Astrocyte of the spinal cord (primary cell): ENCODE measurements at places on chromosomes 2 and 18.

DNA sequence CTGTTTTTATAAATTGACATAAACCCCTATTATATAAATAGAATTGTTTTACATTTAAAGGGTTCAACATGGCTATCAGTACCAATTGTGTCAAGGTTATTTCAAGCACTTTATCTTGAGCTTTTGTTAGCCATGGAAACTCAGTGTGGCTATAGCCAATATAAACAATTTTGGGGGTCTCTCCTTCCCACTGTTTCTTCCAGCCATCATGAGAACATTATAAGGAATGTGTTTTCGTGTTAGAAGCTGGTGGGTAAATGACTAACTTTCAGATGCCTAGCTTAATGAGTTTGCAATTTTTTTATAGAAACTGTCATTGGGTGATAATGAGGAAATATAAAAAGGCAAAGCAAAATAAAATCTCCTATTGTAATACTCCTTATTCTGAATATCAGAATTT lies 153.5 kb upstream of the FOSL2 start:
- DNase-seq, result no peak

DNA sequence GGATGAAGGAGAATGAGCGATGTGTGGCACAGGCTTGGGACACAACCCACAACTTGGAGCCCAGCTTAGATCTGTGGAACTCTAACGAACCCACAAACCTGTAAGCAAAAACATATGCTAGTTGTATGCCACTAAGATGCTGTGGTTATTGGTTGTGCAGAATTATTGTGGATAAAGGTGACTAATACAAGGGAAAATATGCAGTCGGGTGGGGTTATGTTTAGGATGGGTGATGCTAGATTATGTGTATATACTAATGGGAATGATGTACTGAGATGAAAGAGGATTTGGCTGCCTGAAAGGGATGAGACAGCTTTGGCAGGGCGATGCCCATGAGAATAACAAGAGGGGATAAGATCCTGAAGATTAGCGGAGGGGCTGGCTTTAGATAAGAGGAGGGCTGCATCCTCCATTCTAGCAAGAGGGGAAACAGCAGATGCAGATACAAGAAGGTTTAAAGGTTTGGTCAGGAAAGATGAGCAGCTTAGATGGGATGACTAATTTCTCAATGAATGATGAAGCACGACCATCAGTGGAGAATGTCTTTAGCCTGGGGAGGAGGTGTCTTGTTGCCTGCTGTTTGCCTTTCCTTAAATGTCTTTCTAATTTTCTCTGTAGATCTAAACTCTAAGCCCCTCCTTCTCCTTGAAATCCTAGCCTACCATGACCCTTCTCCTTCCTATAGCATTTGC lies 49.6 kb downstream of the GALNT14 start:
- DNase-seq, result no peak

- peak; percentile 98 for DNase-seq
These were observed 257.7 kb downstream of the PTGR3 start for GRCh38 chr18:74951165-74951760.

DNA sequence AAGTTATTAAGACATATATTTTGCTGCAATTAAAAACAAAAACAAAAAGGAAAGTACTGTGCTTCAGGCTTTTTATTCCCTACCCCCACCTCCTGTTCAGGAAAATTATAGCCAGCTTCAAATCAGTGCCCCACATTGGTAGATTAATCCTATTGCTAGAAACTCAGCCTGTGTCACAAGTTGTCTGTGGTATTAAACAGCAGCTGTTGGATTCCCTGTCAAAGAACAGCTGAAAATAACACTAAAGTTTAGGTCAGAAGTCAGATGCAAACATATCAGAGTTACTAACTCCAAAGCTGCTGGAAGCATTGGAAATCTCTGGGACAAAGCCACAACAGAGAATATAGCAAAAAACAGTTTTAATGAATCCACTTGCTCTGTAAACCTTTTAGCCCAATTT lies 818 bp upstream of the CCDC141 start:
- DNase-seq, result no peak

- no peak for DNase-seq
These were observed 147.9 kb downstream of the LNPK start for GRCh38 chr2:175854129-175854528.

DNA sequence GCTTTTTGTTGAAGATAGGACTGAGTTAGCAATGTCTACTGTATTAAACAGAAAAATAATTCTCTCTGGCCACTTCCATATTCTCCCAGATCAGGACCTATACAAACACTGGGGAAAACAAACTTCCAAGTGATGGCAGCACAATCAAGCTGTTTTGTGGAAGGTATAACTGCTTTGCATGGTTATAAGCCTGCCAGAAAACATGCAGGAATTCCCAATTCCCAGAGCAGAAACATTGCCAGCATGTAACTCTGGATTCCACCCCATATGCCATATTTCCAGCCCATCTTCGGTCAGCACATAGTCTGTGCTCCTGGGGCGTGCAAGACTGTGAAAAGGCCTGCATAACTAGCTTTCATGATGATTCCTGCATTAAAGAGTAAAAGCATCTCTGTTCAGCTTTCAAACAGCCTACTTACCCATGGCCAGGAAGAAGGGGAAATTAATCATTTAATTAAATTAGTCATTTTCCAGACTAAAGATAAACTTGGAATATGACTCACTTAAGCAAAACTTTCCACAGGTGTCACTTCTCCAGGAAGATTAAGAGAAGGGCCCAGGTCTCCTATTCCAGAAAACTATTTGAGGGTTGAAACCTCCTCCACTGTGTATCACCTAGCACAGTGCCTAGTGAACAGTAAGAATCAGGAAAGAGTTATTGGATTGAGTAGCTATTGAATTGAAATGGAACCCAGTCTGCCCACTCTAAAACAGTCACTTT lies 280.5 kb downstream of the NRXN1 start:
- no peak for DNase-seq

DNA sequence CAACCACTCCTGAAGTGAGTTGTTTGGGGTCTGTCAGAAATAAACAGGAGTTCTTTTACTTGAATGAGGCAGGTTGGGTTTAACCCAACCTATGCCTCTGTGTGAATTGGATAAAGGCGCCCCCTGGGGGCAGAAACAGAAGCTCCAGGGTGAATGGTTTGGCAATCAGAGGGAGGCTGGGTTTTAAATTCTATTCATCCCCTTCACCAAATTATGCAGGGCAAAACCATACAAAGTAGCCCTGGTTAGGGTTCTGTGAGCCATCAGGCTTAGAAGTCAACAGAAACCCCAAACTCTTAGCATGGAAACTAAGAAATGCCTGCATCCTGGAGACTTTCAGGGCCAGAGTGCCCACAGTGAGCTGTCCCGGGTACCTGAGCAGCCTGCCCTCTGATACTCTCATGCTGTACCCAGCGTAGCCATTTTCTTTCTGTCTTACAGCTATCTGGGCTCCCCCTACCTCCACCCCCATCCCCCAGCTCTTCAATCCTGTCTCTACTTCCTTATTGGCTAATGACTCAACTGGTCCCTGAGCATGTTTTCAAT lies 241.5 kb downstream of the ICOS start:
- DNase-seq, result no peak

GRCh38 chr18:8468921-8469335 lies 140.3 kb upstream of the RAB12 start:
- peak; percentile 75 for DNase-seq

- DNase-seq, result no peak
These were observed 649.4 kb downstream of the TDRD15 start for GRCh38 chr2:21773168-21773567.
